ENCODE measurements at places on chromosomes 3 and 15. TPM values are rescaled to one million over a fixed set of nuclear protein-coding genes. Genes with fewer than 3 reads are reported as not detected.

- H3K27ac ChIP-seq, result 0 out of 2 replicates have a peak overlapping the region, but pooled peaks have one; percentile 1
- no peak overlapping the region for H3K4me3 ChIP-seq
- DNase-seq, result no peak
- peaks cover 36% of the 10 kb centered on the region for H3K4me1 ChIP-seq
- peaks cover 17% of the 10 kb centered on the region for H3K36me3 ChIP-seq
These were observed 28.9 kb downstream of the TBC1D2B start for GRCh38 chr15:78048628-78048920.

GRCh38 chr3:171632766-171633165 is 172.6 kb upstream of the TNIK start:
- no peak overlapping the region for H3K4me3 ChIP-seq
- no peaks in the 10 kb centered on the region for H3K4me1 ChIP-seq
- H3K27ac ChIP-seq, result no peak overlapping the region

- H3K4me1 ChIP-seq, result no peaks in the 10 kb centered on the region
- peaks cover 26% of the 10 kb centered on the region for H3K36me3 ChIP-seq
- no peaks in the 10 kb centered on the region for H3K27me3 ChIP-seq
- H3K27ac ChIP-seq, result no peak overlapping the region
- no peak for DNase-seq
- no peak overlapping the region for H3K4me3 ChIP-seq
These were observed 29.8 kb downstream of the DNAJC19 start for GRCh38 chr3:180959691-180960090.

- no peaks in the 10 kb centered on the region for H3K27me3 ChIP-seq
- peak within 1 kb of the TSS; percentile 41 for H3K27ac ChIP-seq
- H3K4me1 ChIP-seq, result peaks cover 3% of the 10 kb centered on the region
- H3K4me3 ChIP-seq, result peak within 1 kb of the TSS; percentile 70
- H3K36me3 ChIP-seq, result no peaks in the 10 kb centered on the region
- peak; percentile 73 for DNase-seq
These were observed at the start of gene ZNF619 for GRCh38 chr3:40476478-40477470. Gene ZNF619 (plus strand): TSS chr3:40477122. CDS start chr3:40477980, 858 bp downstream.

GRCh38 chr3:46245146-46245545 is 2.9 kb downstream of the CCR3 start:
- H3K4me1 ChIP-seq, result no peaks in the 10 kb centered on the region
- DNase-seq, result no peak
- H3K27ac ChIP-seq, result no peak overlapping the region

DNA sequence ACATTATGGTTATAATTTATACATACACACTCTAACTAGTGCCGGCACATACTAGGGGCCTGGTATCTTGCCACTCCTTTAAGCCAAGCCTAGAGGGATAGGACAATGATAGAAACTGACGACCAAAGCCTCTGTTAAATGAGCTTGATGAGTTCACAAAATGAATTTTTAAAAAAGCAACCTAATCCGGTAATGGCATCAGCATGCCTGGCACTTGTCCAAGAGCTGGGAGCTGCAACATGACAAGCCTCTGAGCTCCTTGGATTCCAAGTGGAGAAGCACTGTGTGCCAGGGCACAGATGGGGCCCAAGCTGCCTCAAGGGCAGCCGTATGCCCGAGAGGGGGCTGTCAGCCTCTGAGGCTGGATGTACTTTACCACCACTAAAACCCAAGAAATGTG is 9.7 kb downstream of the ETV5 start:
- peaks cover 16% of the 10 kb centered on the region for H3K4me1 ChIP-seq
- H3K4me3 ChIP-seq, result no peak overlapping the region
- peaks cover 2% of the 10 kb centered on the region for H3K36me3 ChIP-seq
- H3K27ac ChIP-seq, result no peak overlapping the region
- peak; percentile 82 for DNase-seq

GRCh38 chr15:69086427-69087204 is 72.1 kb downstream of the NOX5 start:
- no peak overlapping the region for H3K27ac ChIP-seq
- H3K36me3 ChIP-seq, result no peaks in the 10 kb centered on the region
- H3K27me3 ChIP-seq, result peaks cover 59% of the 10 kb centered on the region
- H3K4me3 ChIP-seq, result no peak overlapping the region
- DNase-seq, result no peak

GRCh38 chr3:54065140-54065539 is 57.2 kb upstream of the CACNA2D3 start:
- no peak overlapping the region for H3K27ac ChIP-seq
- no peaks in the 10 kb centered on the region for H3K27me3 ChIP-seq
- H3K4me3 ChIP-seq, result no peak overlapping the region

GRCh38 chr3:188169830-188170455 is 16.0 kb downstream of the LPP start:
- DNase-seq, result no peak
- H3K27me3 ChIP-seq, result no peaks in the 10 kb centered on the region
- H3K4me3 ChIP-seq, result no peak overlapping the region
- peaks cover 9% of the 10 kb centered on the region for H3K4me1 ChIP-seq
- no peak overlapping the region for H3K27ac ChIP-seq

GRCh38 chr15:39887832-39888231 is 32.2 kb downstream of the GPR176 start:
- H3K4me3 ChIP-seq, result no peak overlapping the region
- H3K27ac ChIP-seq, result no peak overlapping the region
- peak; percentile 50 for DNase-seq
- no peaks in the 10 kb centered on the region for H3K36me3 ChIP-seq
- H3K27me3 ChIP-seq, result no peaks in the 10 kb centered on the region
- peaks cover 22% of the 10 kb centered on the region for H3K4me1 ChIP-seq

GRCh38 chr3:123791898-123792297 is 92.2 kb downstream of the MYLK start:
- H3K4me1 ChIP-seq, result peaks cover 38% of the 10 kb centered on the region
- peak; percentile 56 for DNase-seq
- no peaks in the 10 kb centered on the region for H3K27me3 ChIP-seq
- peak overlapping the region; percentile 84 for H3K27ac ChIP-seq
- no peak overlapping the region for H3K4me3 ChIP-seq

DNA sequence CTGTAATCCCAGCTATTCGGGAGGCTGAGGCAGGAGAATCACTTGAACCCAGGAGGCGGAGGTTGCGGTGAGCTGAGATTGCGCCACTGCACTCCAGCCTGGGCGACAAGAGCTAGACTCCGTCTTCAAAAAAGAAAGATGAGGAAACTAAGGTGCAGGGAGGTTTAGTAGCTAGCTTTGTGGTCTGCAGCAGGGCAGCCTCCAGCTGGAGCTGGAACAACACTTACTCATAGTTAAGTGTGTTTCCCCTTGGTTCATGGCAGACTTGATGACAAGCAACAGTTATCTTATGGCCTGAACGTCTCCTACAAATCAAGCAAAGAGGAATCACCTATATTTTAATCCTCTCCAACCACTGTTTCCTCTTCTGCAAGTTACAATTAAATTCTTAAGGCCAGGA is 12.6 kb downstream of the KAT2B start:
- H3K4me3 ChIP-seq, result no peak overlapping the region
- H3K27ac ChIP-seq, result no peak overlapping the region
- no peak for DNase-seq
- no peaks in the 10 kb centered on the region for H3K36me3 ChIP-seq
- peaks cover 13% of the 10 kb centered on the region for H3K4me1 ChIP-seq

DNA sequence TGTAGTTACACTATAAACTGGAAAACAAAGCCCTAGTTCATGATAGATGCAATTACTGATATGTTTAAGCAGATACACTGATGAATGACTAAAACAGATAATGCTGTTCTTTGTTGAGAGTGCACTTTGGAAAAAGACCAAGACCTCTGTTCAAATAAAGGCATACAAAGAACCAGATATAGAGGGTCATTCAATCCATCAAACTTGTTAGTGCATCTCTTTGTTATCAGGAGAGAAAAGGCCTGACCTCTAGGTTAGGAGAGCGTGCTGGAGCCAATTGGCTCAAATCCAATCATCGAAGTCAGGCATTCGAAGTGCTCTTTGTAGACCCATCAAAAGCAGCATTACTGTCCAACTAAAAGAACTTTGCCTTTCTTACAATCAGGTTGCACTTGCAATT is 124.2 kb downstream of the TFG start:
- H3K27ac ChIP-seq, result no peak overlapping the region
- no peaks in the 10 kb centered on the region for H3K36me3 ChIP-seq
- no peak overlapping the region for H3K4me3 ChIP-seq

The XXYLT1 gene
- total RNA-seq, result 13.1 TPM

The ITIH1 gene
- total RNA-seq, result not detected

The ABHD14A gene
- total RNA-seq, result 3.1 TPM

The RPL14 gene
- 142 TPM for total RNA-seq

The NEK10 gene
- total RNA-seq, result 6.6 TPM

The TRH gene
- total RNA-seq, result not detected

The CMSS1 gene
- total RNA-seq, result 18.1 TPM

The SKOR1 gene
- total RNA-seq, result not detected

Measured in IMR-90 (cell line).